ENCODE measurements at places on chromosomes 5 and 9. TPM values are rescaled to one million over a fixed set of nuclear protein-coding genes. Genes with fewer than 3 reads are reported as not detected.

DNA sequence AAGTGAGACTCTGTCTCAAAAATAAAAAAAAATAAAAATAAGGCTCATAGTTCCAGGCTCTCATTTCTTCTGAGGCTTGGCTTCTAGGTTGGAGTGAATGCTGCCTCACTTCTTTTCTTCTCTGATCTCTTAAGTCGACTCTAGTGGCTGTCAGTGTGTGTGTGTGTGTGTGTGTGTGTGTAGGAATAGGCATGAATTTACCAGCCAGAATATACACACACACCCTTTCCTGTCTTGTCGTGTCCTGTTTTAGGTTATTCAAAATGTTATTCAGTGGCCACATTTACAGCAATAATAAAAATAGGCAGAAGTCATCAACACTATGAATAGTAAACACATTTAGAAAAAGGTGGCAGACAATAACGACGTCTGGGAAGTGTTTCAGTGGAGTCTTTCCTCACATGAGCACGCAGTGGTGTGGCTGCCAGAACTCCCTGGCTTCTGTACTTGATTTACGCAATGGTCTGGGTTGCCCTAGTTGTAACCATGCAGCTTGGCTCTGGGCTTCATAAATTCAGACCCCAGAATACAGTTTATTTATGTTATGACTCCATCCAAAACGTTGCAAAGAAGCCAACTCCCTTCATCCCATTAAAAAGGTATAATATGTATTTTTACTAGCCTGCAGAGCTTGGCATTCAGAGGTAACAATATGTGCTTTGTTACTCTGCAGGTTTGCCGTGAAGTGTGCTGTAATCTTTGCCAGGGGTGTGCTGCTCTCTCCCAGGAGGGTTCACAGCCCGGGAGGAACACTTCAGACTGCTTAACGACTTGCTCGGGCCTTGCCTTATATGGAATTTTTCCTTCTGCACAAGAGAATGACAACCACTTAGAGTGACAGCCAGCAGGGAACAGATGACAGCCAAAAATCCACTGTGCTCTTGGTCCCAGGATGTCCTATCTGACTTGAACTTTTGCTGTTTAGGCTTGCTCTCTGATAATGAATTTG is 34.4 kb upstream of the PALM2AKAP2 start:
- peak; percentile 84 for DNase-seq

DNA sequence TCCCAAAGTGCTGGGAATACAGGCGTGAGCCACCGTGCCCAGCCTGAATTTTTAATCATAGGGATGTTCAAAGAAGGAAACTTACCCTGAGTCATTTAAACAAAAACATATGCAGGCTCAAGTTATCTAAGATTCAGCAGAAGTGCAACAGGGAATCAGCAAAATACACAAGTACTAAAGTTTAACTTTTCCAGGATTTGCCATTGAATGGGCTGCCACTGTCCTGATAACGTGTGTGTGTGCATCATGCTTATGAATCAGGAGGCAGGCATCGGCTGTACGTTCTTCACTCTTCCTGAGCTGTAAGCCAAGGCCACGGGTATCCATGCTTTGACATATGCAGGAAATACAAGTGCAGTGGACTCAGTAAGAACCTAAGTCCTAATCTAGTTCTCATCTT is 48.8 kb upstream of the FST start:
- no peak for DNase-seq

- no peak for DNase-seq
These were observed 58.4 kb downstream of the SLC1A3 start for GRCh38 chr5:36664766-36665165.

The OR1L8 gene
- total RNA-seq = not detected

The BARHL1 gene
- not detected for total RNA-seq

- DNase-seq = peak; percentile 72
These were observed 44.3 kb upstream of the BICD2 start for GRCh38 chr9:92808726-92809451.

The LURAP1L gene
- total RNA-seq = 2.2 TPM

GRCh38 chr9:114676901-114677300 is 5.1 kb downstream of the TEX48 start:
- no peak for DNase-seq

DNA sequence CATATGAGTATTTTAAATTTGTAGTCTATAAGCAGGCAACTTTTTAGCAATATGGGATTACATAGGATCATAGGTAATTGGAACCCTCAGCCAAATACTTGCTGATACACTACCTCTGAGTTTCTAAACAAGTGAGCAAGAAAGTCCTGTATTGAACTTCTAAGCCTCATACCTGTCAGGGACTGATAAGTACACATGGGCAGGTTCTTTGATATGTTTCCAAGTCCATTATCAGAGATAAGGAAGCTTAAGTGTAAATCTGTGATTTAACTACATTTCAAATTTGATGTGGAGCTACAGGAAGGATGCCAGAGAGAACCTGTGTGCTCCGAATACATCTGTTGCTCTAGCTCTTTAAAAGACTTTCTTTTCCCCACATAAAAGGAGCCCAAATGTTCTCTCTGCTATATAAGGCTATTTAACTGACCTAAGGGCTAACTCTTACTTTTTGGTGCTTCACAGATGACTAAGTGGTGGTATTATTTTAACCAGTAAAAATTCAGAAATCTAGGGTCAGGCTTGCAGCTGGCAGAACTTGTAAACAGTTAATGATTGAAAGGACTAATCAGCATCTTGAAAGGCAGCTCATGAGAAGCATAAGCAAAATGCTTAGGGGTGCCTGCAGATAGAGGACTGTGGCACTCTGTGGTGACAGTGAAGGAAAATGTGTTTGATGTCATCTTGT is 228.6 kb downstream of the NR3C1 start:
- DNase-seq = no peak

DNA sequence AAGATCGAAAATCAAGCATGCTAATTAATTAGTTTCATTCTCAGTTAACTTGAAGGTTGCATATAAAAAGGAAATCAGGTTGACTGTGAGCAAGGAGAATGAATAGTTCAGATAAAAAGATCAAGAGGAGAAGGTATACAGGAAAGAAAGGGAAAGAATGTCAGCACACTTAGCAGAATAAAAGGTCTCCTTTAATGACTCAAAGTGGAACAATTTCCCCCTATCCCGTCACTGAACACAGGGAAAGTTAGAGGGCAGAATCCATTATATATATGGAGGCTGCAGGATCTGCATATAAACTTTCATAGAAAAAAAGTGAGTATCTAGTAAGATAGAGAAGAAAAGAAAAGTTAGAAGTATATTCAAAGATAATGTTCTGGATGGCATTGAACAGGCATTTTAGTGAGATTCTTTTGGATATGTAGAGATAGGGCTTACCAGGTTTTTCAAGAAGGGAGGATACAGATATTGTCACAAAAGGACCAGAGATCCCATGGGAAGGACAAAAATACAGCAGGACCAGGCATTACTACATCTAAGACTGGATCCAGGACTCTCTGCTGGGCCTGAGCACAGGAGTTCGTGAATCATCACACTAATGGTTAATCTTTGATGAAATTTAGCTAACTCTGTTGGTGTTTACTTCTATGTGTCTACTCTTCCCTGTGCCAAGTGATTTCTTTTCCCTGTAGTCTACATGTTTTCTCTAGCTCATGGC is 988.2 kb upstream of the ARRDC3 start:
- no peak for DNase-seq

DNA sequence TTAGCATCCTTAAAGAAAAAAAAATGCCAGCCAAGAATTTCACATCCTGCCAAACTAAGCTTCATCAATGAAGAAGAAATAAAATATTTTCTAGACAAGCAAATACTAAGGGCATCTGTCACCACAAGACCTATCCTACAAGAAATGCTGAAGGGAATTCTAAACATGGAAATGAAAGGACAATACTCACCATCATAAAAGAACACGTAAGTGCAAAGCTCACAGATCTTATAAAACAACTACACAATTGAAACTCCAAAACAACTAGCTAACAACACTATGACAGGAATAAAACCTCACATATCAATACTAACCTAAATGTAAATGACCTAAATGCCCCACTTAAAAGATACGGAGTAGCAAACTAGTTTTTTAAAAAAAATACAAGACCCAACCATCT is 71.4 kb downstream of the TTC39B start:
- no peak for DNase-seq

DNA sequence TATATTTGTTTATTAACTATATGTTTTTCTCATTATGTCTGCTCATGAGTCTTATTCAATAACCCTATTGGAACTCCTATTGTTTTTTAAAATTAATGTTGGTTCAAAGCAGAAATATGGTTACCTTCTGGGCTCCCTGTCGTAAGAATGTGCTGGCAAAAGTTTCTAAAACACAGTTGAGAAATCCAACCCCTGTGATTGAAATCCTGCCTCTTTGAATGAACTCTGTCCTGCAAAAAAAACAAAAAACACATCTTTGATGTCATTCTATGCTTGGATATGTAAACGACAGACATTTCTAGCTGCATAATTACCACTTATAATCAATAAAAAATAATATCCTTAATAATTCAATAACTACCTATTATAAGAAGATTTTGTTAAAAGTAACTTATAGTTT is 38.8 kb downstream of the PRELID2 start:
- no peak for DNase-seq

GRCh38 chr5:80198920-80199319 is 56.9 kb downstream of the SERINC5 start:
- no peak for DNase-seq

The MARVELD2 gene
- total RNA-seq = 0.94 TPM

DNA sequence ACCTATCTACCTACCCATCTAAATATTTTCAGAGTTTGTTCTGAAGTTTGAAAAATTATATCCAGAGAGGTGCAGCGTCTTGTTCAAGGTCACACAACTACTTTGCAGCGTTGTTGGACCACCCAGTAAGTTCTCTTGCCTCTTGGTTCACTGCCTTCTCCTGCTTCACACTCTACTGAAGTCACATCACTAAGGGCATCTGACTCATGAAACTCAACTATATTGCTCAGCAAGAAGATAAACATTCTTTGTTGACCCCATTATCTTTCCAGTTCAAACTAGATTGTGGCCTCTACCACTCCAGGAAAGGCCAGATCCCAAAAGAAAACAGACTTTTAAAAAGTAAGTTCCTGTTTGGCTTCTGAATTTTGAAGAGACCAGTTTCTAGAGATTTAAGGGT is 326.9 kb downstream of the SLIT3 start:
- no peak for DNase-seq
